ENCODE measurements at places on chromosomes 12 and 14.

DNA sequence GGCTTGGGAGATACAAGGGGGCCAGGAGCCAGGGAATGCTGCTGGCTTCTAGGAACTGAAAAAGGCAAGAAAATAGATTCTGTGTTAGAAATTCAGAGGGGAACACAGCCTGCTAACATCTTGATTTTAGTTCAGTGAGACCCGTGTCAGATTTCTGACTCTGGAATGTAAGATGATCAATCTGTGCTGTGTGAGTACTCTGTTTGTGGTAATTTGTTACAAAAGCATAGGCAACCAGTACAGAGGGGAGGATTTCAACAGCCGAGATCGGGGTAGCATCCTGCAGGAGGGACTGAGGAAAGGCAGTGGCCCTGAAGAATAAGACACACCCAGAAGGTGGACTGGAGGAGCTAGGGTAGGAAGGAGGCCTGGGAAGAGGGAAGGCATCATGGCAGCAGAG, 410.0 kb upstream of the CCDC196 start:
- DNase-seq, result peak; percentile 27

DNA sequence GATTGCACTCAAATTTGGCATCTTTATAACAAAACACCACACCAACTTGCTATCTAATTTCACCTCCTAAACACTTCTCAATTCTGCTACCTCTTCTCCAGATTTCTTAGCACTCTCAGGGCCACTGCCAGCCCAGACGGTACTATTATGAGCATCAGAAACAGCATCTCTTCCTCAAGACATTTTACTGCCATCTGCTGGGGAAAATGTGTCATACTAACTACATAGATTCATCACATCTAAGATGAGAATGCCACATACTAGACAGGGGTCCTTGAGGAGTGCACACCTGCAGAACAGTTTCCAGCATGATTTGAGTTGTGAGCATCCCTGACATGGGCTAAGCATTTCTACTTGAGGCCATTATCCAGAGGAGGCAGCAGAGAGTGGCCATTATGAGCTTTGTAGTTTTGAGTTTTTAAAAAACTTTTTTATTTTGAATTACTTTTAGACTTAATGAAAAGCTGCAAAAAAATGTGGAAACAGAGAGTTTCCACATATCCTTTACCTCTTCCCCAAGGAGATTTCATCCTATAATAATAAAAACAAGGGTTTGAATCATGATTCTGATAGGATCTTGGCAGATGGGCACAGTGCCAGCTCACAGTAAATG, 15.1 kb upstream of the GRIP1 start:
- peak; percentile 73 for DNase-seq

DNA sequence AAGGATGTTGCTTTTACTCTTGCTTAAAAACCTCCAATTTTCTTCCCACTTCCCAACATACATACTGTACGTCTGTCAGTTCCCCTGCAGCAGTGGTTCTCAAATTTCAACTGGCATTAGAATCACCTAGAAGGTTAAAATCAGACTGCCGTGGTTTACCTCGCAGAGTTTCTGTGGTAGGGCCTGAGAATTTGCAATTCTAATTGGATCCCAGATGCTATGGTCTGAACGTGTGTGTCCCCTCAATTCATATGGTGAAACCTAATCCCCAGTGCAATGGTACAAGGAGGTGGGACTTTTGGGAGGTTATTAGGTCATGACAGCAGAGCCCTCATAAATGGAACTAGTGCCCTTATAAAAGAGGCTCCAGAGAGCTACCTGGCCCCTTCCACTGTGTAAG, 226.9 kb downstream of the CRADD start:
- no peak for DNase-seq

DNA sequence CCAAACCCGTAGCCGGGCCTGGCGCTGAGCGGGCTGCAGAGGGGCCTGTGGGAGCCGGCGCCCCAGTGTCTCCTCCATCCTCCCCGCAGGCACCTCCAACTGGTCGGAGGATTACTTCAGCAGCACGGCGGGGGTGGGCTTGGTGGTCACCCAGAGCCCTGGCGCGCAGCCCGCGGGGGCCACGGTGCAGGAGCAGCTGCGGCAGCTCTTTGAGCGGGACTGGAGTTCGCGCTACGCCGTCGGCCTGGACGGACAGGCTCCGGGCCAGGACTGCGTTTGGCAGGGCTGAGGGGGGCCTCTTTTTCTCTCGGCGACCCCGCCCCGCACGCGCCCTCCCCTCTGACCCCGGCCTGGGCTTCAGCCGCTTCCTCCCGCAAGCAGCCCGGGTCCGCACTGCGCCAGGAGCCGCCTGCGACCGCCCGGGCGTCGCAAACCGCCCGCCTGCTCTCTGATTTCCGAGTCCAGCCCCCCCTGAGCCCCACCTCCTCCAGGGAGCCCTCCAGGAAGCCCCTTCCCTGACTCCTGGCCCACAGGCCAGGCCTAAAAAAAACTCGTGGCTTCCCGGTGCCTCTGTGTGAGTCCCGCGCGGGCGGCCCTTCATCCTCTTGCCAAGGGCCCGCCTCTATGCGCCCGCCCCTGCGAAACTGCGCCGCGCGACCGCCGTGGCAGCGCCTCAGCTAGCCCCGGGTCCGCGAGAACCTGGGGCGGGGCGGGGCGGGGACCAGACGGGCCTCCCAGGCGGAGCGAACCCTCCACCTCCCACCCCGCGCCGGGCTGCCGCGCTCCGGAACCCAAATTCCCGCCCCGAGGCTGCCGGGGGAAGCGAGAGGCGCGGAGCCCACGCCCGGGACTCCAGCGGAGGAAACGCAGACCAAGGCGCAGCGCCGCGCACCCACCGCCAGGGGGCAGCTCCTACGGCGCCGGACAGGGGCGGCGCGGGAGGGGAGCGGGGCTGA, 8.3 kb downstream of the PLD4 start:
- DNase-seq, result peak; percentile 89

- no peak for DNase-seq
These were observed 21.3 kb upstream of the RIN3 start for GRCh38 chr14:92492258-92492657.

DNA sequence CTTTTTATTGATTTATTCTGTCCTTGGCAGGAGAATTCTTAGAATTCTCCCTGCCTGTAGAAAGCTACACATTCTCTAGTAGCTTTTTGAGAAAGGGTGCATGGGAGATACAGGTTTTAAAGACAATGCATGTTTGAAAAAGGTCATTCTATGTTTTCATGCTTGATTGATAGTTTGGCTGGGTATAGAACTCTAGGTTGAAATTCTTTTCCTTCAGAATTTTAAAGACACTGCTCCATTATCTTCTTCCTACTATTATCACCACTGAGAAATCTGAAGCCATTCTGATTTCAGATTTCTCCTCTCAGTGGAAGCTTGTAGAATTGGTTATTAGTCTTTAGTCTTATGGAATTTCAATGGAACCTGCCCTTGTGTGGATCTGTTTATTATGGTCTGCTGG, 14.0 kb downstream of the ATF7IP start:
- no peak for DNase-seq

DNA sequence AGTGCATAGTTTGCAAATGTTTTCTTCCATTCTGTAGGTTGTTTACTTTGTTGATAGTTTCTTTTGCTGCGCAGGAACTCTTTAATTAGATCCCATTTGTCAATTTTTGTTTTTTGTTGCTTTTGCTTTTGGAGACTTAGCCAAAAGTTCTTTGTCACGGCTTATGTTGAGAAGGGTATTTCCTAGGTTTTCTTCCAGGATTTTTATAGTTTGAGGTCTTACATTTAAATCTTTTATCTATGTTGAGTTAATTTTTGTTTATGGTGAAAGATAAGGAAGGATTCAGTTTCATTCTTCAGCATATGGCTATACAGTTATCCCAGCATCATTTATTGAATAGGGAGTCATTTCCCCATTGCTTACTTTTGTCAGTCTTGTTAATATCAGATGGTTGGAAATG, 51.9 kb downstream of the SYNE2 start:
- DNase-seq, result no peak

GRCh38 chr12:51910691-51911090, 3.4 kb downstream of the ACVRL1 start:
- DNase-seq, result no peak

DNA sequence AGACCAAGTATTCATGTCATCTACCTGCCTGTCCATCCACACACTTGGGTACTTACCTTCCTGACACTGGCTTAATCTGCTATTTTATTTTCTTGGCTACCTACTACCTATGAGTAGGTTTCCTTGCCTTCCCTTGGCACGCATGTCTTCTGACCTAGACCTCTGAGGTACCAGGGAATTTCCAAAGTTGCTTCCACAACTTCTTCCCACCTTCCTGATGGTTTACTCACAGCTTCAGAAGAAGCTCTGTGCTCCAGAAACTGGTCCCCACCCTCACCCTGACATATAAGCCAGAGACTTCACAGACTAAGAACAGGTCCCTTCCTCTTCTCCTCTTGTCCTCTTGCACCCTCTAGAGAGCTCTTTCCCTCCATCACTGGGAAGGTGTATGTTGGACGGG, 35.7 kb upstream of the DDX11 start:
- no peak for DNase-seq

DNA sequence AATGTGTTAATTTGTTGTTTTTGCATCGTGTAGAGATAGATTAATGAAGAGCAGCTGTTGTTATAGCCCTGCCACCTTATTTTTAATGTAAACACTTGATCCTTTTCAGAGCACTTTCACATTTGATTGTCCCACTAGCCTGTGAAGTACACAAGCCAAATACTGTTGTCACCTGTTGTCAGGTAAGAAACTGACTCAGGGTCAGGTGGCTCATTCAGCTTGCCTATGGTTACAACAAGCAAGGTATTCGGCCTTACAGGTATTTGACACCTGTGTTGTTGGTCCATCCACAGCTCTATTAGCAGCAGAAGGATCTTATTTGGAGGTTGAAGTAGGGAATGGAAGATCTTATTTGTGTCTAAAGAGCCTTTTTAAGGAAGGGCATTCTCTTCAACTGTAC, 108.9 kb downstream of the GPR135 start:
- no peak for DNase-seq

GRCh38 chr12:45575417-45575816, 154.1 kb upstream of the ARID2 start:
- no peak for DNase-seq

DNA sequence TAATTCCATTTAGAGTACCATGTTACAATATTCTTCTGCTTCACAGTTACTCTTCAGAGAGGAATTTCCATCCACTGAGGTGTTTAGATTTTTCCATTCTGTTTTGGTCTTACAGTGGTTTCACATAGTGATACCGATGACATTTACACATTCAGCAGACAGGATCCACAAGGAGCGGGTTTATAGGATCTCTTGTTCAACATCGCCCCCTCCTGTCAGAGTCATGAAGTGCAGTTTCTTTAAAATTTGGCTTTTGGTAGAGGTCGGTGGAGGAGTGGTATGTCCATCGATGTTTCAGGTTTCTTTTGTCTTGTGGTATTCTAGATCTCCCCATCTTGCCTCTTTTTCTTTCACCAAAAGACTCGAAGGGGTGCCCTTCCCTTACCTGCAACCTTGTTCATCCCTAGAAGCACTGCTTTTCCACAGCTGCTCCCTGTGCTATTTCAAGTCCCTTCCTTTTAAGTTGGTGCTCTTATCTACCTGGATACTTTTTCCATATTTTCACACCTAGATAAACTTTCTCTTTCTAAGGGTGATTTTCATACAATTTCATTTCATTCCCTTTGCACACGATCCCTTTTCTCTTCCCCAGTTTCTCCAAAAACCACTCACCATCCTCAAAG, 181.3 kb downstream of the ITPR2 start:
- DNase-seq, result peak; percentile 80

DNA sequence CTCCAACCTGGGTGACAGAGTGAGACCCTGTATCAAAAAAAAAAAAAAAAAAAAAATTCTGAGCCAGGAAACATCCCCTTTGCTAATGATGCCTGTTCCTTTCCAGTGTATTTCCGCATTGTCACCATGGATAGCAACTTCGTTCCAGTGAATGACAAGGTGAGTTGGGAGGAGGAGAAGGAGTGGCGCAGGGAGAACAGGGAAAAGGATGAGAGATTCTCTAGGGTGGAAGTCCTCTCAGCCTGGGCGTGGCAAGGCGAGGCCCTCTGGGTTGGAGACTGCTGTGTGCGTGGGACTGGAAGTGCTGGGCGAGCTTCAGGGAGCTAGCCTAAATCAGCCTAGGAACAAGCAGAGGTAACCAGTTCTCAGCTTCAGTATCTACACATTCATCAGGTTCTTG, 7.2 kb downstream of the A2ML1 start:
- no peak for DNase-seq

DNA sequence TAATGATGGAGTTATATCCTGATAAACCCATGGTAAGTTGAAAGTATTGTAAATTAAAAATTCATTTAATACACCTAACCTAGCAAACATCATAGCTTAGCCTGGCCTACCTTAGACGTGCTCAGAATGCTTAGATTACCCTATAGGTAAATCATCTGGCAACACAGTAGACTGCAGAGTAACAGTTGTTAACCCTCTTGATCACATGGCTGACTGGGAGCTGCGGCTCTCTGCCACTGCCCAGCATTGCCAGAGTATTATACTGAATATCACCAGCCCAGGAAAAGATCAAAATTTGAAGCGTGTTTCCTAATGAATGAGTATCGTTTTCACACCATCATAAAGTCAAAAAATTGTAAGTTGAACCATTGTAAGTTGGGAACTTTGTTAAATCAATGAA, 17.8 kb upstream of the TMPRSS12 start:
- no peak for DNase-seq

- no peak for DNase-seq
These were observed 12.4 kb upstream of the HHIPL1 start for GRCh38 chr14:99632410-99633035.

- DNase-seq, result peak; percentile 40
These were observed 7.2 kb downstream of the DTD2 start for GRCh38 chr14:31449971-31450610.

DNA sequence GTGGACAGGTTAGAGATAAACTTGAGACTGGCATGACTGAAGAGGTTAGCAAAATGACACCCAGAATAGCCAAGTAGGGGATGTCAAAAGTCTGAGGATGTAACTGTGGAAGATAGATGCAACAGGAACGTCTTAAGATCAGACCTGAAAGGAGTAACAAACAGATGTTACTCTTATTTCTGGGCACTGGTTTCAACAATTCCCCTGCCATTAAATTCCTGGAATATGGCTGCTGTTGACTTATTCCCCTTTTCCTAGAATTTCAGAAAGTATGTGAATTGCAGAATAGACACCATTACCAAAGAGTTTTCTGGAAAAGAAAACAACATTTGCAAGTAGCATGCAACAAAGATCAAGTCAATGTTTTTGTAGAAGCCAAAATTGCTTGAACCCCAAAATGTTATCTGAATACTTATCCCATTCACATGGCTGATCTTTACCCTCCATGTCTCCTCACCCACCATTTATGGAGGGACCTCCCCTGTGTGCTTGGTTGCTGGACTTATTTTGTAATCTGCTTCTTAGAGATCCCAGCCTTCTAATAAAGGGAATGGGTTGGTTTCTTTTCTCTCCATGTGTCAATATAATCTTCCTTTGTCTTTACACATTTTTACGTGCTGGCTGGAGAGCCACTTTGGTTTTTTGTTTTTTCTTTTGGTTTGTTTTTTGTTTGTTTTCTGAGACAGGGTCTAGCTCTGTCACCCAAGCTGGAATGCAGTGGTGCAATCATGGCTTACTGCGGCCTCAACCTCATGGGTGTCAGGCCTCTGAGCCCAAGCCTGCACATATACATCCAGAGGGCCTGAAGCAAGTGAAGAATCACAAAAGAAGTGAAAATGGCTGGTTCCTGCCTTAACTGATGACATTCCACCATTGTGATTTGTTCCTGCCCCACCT, 57.0 kb downstream of the BBS10 start:
- no peak for DNase-seq

GRCh38 chr12:127515941-127516340, 751.0 kb upstream of the TMEM132C start:
- peak; percentile 47 for DNase-seq

GRCh38 chr12:76449583-76449982, 101.4 kb upstream of the BBS10 start:
- peak; percentile 69 for DNase-seq
